ENCODE measurements at places on chromosomes 16 and 17.

DNA sequence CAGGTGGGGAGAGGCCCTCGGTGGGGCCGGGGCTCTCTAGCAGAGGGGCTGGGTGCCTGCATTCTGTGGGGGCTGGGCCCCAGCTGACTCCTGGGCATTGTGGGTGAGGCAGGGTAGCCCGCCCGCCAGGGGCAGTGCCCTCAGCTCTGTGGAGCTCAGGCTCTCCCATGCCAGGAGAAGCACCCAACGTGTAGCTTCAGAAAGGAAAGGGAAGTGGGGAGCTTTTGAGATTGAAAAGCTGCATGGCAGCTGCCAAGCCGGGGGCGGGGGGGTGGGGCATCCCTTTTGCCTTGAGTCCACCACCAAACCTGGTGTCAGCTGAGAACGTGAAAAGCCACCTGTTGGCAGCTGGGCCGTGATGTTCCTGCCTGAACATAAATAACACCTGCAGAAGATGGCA, 192.1 kb upstream of the CIBAR2 start:
- DNase-seq, result no peak

DNA sequence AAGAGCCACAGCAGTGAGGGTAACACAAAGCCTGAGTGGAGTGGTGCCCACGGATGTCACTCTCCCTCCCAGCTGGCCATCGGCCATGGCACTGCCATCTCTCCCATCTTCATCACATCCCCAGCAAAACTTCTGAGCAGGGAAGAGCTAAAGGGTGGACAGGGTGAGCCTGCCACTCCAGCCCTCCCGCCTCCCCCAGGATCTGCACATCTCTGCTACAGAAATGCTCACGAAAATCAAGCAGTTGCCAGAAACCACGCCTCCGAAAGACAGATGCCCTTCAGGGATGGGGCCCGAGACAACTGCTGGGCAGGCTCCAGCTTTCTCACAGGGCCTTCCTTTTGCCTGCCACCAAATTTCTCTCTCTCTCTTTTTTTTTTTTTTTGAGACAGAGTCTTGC, 3.6 kb downstream of the GRIN2C start:
- no peak for DNase-seq

GRCh38 chr16:49855822-49856671, at the start of gene ZNF423:
Gene ZNF423 (minus strand): TSS chr16:49856112. CDS start chr16:49855774, 338 bp downstream.
- DNase-seq, result no peak

- no peak for DNase-seq
Observed at GRCh38 chr16:3591991-3592390, 14.8 kb upstream of the NLRC3 start.

- no peak for DNase-seq
Observed at GRCh38 chr16:10097271-10097670, 85.0 kb downstream of the GRIN2A start.

GRCh38 chr16:49859125-49859811, 3.4 kb upstream of the ZNF423 start:
- no peak for DNase-seq

GRCh38 chr17:72346306-72346705, 225.5 kb downstream of the SOX9 start:
- no peak for DNase-seq

- DNase-seq, result no peak
Observed at GRCh38 chr16:81004646-81005353, 1.9 kb downstream of the CMC2 start.

- no peak for DNase-seq
Observed at GRCh38 chr17:75695141-75695829, 26.0 kb upstream of the ITGB4 start.

DNA sequence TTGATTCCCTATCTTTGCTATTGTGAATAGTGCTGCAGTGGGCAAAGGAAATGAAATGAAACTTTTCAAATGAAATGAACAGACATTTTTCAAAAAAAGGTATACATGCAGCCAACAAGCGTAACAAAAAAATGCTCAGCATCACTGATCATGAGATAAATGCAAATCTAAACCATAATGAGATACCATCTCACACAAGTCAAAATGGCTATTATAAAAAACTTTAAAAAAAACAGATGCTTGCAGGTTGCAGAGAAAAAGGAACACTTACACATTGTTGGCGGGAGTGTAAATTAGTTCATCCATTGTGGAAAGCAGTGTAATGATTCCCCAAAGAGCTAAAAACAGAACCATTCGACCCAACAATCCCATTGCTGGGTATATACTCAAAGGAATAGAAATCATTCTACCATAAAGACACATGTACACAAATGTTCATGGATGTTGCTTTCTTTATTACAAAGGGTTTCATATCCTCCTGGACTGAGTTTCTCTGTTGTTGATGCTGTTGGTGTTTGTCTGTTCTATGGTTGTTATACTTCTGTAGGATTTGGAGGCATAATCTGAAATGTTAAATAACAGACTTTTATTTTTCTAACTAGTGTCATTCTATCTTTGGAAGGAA, 99.3 kb upstream of the SOX9 start:
- DNase-seq, result no peak

DNA sequence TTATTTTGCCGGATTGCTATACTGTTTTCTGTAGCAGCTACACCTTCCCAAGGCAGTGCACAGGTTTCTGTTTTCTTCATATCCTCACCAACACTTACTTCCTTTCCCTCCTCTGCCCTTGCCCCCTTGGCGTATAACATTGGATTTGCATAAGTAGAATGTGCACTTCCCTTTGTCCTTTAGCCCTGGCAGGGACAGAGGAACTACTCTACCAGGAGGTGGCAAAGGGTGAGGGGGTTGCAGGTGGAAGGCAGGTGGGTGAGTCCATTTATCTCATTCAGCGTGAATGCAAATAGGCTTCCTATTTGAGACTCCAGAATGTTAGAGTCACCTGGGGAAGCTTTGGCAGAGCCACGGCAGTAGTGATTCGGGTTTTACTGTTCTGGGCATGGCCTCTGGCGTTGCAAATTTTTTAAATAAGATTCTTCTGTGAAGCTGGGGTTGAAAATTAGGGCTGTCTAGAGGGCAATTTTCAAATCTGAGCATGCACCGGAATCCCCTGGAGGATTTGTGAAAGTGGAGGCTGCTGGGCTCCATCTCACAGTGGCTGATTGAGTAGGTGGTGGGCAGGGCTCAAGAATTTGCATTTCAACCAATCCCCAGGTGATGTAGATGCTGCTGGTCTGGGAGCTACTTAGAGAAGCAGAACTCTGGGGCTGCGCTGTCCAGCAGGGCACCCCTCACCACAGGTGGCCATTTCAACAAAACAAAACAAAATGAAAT, 84.7 kb downstream of the PLCG2 start:
- no peak for DNase-seq

GRCh38 chr16:70520612-70521297, 2.6 kb downstream of the COG4 start:
- DNase-seq, result no peak

DNA sequence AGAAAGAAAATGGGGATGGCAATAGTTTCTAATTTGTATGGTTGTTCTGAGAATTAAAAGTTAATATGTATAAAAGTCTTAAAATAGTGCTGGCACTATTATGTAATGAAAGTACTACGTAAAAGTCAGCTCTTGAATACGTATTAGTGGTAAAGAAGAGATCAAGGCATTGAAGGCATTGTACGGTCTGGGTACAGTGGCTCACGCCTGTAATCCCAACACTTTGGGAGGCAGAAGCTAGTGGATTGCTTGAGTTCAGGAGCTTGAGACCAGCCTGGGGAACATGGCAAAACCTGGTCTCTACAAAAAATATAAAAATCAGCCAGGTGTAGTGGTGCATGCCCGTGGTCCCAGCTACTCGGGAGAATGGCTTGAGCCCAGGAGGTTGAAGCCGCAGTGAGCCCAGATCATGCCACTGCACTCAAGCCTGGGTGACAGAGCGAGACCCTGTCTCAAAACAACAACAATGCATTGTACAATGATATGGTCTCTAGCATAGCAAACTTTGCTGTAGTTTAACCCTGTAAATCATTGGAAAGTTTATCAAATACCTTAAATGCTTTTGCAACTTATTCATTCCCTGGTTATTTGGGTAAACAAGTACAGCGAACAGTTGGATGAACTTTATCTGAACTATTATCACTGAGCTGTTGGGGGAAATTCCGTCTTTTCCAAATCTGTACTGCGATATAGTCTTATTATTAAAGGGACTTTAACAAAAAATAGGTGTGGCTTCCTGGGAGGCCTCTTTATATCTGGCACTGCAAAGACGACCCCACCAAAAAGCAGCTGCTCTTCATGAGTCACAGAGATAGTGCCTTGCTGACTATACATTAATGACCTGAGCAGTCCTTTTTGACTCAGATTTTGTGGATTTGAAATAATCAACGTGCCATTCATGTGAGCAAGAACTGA, 73.6 kb downstream of the GPRC5B start:
- no peak for DNase-seq

GRCh38 chr16:17203424-17203823, 267.3 kb downstream of the XYLT1 start:
- DNase-seq, result no peak

DNA sequence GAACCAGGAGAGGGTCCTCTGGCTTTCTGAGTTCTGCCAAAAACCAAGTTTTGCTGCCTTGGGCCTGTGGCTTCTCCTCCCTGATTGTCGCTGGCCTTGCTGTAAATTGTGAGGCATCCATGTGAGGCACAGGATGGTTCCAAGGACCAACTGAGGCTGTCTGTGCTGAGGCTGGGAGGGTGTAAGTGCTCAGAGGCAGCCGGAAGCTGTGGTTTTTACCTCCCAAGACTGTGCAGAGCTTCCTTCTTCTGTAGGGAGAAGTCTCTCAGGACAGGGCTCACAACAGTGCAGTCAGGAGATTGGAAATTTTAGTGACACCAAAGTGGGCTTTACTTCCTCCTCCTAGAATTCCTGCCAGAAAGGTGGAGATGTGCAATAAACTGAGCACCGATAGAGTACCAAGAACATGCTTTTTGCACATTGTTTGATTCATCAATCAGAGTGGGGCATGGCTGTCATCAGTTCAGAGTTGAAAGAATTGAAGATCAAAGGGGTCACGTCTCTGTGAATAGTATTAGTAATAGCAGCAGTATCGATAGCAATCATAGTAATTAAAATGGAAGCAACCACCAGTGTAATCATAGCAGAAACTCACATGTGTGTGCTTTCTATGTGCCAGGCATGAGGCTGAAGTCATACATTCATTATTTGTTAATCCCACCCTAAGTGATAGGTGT, 467.1 kb downstream of the WWOX start:
- DNase-seq, result no peak

- no peak for DNase-seq
Observed at GRCh38 chr17:41647038-41647813, 22.9 kb upstream of the KRT17 start.

DNA sequence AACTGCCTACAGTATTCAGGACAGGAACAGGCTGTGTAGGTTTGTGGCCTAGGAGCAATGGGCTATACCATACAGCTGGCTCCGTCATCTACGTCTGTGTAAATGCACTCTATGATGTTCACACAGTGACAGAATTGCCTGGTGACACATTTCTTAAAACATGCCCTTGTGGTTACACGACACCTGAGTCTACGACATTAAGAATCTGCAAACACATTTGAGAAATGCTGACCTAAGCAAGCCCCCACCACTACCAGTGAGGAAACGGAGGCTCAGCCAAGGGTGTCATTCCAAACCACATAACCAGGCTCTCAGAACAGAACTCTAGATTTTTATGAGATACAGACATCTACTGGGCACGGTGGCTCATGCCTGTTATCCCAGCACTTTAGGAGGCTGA, 23.5 kb downstream of the USP36 start:
- DNase-seq, result peak; percentile 20

- DNase-seq, result no peak
Observed at GRCh38 chr16:27685807-27686206, 135.9 kb downstream of the KATNIP start.

GRCh38 chr17:17359271-17359670, 56.1 kb downstream of the NT5M start:
- no peak for DNase-seq

DNA sequence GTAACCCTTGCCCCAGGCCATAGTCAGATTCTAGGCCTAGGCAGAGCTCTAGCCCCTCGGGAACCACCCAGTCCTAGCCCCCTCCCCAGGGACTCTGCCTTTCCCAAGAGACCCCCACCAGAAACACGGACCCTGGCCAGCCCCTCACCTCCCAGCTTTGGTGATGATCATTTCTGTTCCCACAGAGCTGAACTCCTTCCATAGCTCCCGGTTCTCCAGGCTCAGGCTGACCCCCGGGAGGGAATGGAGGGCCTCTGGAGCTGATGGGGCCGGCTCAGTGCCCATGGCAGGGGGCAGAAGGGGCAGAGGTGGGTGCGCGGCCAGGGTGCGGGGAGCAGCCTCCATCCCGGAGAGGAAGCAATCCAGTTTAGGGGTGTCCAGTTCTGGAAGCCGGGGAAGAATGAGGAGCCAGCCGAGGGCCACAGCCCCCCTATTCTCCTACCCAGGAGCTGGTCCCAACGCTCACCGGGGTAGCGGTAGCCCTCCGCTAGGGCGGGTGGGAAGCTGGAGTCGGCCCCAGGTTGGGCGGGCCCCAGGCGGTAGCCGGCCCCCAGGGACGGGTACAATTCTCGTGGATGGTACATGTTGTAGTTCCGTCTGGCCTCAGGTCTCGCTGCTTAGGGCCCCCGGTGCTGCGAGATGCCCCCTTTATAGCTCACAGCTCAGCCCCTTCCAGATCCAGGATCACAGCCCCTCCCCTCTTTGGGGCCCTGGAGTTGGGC, 953 bp downstream of the TBX6 start:
- DNase-seq, result no peak

DNA sequence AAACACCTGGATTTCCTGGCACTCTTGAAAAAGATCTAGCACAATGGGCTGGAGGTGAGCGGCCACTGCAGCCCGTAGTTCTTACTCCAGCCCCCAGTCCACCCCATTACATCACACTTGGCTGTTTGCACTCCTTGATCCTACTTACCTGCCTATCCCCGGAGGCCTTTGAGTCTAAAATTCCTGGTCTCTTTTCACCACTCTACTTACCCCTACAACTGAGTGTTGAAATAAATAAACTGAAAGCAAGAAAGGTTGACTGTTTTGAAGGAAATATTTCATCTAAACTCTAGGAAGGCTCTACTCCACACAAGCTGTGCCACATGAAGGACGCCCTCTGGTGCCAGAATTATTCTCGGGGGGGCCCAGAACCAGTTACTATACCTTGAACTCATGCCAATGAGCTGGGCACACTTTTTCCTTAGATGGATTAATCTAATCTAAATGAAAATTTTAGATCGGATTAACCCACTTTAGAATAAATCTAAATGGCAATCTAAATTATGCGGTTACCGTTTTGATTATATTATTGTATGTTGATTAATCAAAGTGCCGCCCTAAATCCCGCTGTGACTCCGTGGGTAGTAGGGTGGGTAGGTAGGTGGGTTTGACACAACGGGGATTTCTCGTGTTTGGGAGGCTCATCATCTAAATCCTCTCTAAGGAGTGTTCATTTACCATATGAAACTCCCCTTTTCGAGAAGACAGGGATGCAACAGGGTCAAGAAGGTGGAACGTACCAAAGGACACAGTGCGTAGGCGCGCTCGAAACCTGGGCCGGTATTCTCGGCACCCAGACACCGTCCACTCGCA, 651 bp upstream of the EIF1 start:
- DNase-seq, result no peak

All from stimulated activated CD4-positive, alpha-beta T cell treated with anti-CD3 and anti-CD28 coated beads, Interleukin-1b, Interleukin-23, amount 100 ng/mL, for 1 hour (primary cell).